ENCODE measurements at places on chromosomes 7 and 10.

DNA sequence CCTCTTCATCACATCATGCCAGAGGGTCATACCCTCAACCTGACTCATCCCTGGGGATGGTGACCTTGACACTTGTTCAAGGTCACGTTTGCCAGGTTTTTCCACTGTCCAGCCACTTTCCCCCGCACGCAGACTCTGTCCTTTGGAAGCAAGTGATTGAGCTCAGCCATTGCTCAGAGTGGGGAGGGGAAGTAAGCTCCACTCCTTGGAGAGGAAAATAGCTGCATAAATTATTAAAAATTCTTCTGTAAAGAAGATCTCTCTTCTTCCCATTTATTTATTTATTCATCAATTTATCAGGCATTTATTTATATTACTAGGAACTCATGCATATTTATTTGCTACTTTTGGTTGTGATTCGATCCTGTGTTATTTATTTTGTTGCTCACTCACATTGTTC is 88.0 kb downstream of the GLRX3 start:
- DNase-seq, result no peak

GRCh38 chr7:148485618-148486017 is 104.9 kb upstream of the C7orf33 start:
- peak; percentile 5 for DNase-seq

DNA sequence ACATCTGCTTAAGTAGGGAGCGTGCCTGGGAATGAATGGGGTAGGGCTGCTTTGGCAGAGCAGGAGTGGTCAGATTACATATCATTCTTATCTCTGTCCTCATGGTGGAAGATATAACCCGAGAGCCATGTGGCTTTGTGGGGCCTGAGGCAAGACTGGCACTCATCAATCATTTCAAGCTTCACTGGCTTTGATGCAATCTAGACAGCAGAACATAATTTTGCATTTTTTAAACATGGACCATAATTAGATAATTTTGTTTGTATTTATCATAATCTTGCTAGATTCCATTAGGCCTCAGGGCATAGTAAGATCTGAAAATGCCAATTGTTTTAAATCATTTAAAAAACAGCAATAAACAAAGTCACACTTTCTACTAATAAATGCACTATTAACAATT is 480.3 kb downstream of the NXPH1 start:
- DNase-seq, result no peak

DNA sequence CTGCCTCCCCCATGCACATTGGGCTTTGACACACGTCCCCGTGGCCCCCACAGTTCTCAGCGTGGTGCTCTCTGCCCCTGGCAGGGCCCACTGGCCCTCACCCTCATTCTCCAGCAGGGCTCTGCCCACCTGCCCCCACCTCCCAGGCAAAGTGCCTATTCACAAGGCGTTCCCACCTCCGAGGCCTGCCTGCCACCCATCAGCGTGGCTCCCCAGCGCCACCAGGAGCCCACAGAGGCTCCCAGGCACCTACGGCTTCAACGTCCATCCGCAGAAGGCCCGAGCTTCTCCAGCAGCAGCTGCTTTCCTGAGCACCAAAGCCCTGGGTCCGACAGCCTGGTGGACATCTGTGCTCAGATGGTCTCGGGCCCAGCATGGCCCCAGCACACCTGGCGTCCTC is 211.8 kb upstream of the PPP2R2D start:
- DNase-seq, result no peak

DNA sequence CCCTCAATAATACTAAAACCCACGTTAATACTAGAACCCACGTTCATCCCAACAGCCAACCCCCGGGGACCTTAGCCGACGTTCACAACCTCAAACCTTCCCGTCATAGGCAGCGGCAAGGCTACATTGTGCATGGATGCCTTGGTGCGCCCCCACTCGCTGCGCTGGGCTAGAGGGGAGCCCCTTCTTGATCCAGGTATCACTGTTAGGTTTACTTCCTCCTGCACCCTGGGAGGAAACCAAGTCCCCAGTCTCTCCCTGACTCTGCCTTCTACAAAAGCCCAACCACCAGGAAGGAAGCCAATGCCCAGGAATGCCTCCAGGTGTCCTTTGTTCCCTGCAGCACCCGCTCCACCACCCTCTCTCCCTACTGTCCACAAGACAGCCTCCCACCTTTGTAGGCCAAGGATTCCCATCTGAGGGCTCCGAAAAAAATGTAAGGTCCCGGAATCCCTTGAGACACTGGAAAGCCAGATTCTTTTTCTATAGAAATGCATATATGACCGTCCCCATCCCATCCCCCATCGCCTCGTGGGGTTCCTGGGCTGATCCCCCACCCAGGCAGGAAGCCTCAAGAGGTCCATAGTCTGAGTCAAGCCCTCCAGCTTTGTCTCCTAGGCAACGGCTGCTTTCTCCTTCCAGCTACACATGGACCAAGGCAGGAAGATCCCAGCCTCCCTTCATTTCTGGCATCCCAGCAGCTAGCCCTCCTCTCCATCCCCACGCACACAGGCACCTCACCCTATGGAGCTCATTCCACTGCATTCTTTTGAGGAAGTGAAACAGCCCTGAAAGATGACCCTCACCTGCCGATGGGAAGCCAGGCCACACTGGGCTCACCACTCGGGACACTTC is 25.2 kb downstream of the CTBP2 start:
- no peak for DNase-seq

DNA sequence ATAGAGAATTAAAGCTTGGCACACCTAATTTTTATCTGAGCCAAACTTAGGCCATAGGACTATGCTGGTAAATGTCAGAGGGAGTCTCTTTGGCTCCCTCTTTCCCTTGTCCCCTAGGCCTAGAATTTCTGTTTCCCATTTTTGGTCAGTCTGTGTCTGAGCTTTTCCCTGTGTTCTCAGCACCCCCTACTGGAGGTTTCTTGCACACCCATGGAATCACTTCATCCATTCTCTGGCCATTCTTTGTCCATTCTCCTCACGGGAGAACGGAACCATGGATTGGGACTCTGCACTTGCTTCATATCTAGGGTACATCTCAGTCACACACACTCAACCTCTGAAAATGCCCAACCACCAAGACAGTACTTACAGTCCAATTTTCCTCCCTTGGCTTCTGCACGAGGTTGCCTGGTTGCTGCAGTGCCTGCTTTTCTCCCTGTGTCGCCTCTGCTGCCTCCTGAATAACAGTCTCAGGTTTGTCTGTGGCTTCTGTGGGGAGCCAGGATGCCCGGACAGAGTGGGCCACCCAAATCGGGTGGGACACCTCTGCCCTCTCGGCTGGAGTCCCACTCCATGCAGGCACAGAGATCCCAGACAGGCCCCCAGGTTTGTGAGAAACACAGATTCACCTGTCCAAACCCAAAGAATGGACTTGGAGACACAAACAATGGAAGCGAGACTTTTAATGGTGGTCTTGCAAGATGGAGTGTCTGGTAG is 35.1 kb upstream of the DNAH11 start:
- DNase-seq, result peak; percentile 6

All from fibroblast of the conjunctiva (primary cell).